OCI-M1 (cell line): ENCODE measurements at places on chromosomes 2 and 18.
A peak's percentile ranks its signal among the peaks of the same experiment; 100 is the strongest.

GRCh38 chr2:179636995-179637394 is 224.4 kb downstream of the ZNF385B start:
- DNase-seq: no peak

DNA sequence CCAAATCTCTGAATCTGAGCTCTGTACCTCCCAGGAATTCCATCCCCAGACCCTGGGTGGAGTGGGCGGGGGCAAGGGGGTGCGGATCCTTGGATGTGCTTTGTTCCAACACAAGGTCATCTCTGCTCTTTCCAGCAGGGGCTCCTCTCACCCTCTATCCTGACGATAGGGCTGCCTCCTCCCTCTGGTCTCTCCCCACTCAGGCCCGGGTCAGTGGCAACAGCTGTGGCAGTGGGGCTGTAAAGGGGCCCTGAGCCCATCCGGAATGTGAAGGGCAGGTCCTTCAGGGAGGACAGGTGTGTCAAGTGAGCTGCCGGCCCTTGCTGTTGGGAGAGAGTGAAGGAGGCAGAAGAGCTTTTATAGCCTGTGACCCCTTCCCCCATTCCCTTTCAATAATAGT is 167.8 kb downstream of the CELF4 start:
- DNase-seq: no peak

GRCh38 chr2:118473241-118473640 is 374.2 kb downstream of the EN1 start:
- no peak for DNase-seq

DNA sequence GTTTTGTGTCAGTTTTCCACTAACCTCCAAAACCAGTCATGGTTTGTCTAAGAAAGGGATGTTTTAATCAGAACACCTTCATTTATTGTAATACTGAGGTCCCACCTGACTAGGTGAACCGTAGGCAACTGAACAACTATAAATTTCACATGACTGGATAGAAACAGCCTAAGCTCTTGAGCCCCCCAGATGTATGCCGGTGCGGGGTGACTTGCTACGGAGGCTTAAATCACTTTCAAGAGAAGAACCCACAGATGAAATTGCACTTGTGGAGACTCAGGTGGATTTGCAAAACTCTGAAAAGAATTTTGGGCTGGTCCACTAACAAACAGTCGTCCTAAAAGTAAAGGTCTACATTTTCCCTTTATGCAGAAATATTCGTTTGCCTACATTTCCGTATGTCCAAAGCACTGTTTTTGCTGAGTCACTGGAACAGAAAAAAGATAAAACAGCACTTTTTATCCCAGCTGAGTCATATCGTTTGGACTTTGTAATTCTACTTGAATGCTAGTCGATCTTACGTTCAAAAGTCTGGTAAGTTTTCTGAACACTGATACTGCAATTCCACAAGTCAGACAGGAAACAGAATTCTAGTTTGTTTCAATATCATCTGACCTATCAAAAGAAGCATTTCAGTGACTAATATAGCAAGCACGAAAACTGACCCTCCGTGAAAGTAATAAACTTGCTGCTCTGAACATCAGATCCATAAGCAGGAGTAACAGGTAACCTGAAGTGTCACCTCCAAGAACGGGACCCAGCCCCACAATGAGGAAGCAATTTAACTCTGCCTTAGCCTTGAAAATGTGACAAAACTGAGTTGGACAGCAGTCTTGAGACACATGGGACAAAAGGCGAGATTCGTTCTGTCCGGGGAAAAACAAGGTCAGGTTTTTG is 18.1 kb downstream of the ZNF516 start:
- peak; percentile 88 for DNase-seq

- no peak for DNase-seq
These were observed 154.3 kb upstream of the DOCK10 start for GRCh38 chr2:225196579-225196978.

GRCh38 chr18:35695803-35696202 is 114.3 kb downstream of the GALNT1 start:
- no peak for DNase-seq

- DNase-seq: peak; percentile 14
These were observed 42.7 kb upstream of the ACTR3 start for GRCh38 chr2:113847144-113847543.

DNA sequence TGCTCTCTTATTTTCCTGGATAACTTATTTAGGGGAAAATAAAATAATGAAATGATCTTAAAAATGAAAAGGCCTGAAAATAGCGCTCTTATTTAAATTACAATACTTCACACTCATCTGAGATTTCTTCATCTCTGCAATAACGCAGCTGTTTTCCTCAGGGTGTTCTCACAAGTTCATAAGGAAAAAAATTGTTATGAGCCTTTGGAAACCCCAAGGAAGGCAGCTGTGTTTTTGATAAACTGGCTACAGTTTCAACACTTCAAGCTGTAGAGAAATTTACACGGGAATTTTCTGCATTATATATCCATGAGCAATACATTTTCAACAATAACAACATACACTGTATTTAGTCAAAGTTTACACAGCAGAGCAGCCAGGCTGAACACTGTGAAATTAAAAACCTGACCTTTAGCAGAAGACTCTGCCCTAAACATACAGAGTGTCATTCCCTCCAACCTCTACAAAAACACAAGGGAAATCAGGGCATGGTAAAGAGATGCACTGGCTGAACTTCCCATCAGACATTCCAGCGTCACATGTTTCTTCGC is 959.6 kb downstream of the SLC4A3 start:
- DNase-seq: no peak

DNA sequence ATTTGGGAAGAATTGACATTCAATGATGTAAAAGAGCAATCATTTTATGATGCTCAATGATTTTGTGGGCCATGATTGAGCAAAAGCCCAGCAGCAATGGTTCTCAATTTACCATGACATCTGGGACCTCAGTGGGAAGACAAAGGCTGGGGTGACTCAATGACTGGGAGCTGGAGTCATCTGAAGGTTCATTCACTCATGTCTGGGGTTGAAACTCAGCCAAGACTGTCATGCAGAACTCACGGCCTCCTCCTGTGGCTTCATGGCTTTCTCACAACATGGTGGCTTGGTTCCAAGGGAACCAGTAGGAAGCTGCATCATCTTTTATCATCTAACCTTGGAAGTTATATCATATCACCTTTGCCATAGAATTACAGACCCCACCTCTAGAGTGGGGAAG is 45.1 kb upstream of the CD226 start:
- DNase-seq: no peak

GRCh38 chr2:233064530-233065199 is 4.5 kb downstream of the INPP5D start:
- no peak for DNase-seq

DNA sequence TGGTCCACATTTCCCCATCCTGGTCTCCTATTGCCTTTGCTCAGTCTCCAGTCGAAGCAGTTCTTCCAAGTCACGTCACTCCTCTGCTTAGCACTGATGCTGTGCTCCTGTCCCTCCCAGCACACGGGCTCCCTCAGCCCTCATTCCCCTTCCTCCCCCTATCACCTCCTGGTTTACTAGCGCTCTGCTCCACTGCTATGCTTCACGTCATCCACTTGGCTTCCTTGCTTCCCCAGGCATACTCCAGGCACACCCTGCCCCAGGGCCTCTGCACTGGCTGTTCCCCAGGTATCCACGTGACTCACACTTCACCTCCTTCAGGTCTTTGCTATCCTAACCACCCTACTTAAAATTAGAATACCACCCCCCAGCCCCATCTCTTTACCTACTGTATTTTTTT is 269.3 kb downstream of the GLI2 start:
- DNase-seq: no peak
